ENCODE measurements at places on chromosomes 16 and 17.

DNA sequence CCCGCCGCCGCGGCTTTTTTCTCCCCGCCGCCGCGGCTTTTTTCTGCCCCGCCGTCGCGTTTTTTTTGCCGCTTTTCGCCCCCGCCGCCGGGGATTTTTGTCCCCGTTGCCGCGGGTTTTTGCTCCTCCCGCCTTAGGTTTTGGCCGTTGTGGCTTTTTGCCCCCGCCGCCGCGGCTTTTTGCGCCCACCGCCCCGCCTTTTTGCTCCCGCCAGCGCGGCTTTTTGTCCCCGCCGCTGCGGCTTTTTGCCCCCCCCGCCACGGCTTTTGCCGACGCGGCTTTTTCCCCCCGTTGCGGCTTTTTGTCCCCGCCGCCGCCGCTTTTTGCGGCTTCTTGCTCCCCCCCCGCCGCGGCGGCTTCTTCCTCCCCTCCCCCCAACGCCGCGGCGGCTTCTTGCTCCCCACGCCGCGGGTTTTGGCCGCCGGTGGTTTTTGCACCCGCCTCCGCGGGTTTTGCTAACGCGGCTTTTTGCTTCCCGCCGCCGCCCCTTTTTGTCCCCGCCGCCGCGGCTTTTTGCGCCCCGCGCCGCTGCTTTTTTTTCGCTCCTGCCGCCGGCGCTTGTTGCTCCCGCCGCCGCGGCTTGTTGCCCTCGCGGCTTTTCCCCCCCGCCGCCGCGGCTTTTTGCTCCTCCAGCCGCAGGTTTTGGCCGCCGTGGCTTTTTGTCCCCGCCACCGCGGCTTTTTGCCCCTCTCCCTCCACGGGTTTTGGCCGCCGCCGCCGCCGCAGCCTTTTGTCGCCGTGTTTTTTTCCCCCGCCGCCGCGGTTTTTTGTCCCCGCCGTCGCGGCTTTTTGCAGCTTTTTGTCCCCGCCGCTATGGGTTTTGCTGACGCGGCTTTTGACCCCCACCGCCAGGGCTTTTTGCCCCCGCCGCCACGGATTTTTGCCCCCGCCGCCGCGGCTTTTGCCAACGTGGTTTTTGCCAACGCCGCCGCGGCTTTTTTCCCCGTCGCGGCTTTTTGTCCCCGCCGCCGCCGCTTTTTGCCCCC, 150.3 kb downstream of the KCNJ18 start:
- no peak for DNase-seq

GRCh38 chr17:56887105-56887504, 26.7 kb downstream of the TRIM25 start:
- DNase-seq = no peak

DNA sequence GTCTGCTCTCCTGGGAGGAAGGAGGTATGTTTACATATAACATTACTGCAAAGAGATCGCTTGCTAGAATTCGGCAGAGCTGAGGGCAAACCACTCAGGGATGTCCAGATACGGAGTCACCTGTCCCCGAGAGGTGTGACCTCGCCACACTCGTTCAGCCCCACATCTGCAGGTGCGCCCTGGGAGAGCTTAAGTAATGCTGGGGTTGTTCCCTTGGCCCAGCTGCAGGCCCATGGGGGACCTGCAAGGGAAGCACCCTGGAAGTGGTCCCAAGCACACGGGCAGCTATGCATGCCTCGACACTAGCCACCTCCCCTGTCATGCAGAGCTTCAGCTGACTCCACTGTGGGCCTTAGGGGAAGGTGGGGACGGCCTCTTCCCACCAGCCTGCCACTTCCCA, 22.2 kb downstream of the USP22 start:
- DNase-seq = no peak

GRCh38 chr17:66837226-66837625, 2.3 kb downstream of the CACNG5 start:
- no peak for DNase-seq

GRCh38 chr16:27453494-27453825, 51.5 kb downstream of the IL21R start:
- no peak for DNase-seq

DNA sequence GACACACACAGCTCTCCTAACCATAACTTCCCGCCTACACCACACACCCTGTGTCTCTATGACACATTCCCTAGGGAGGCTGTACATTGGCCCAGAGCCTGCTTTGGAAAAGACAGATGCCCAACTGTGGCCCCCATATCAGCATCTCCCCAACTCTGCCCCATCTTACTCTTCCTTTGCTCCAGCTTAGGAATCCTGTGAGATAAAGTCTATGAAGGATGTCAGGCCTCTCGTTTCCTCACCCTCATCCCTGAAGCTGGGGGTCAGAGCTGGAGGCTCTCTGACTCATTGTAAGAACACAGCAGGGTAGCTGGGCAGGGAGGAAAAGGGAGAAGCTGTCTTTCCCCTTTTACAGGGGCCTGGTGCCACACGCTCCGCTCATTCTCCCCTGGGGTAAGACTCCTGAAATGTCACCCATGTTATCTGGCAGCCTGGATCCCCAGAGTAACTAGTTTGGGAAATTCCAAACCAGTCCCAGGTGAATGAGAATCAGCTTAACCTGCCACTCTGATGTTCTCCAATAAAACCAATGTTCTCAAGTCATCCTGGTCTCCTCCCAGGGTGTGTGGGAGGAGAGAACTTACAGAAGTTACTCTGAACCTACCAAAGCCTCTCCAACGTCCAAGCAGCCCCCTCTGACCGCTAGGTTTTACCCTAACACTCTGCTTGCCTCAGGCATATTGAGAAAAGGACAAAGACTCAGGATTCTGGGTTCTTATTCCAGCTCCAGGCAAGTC, 2.8 kb downstream of the RAPGEFL1 start:
- no peak for DNase-seq

DNA sequence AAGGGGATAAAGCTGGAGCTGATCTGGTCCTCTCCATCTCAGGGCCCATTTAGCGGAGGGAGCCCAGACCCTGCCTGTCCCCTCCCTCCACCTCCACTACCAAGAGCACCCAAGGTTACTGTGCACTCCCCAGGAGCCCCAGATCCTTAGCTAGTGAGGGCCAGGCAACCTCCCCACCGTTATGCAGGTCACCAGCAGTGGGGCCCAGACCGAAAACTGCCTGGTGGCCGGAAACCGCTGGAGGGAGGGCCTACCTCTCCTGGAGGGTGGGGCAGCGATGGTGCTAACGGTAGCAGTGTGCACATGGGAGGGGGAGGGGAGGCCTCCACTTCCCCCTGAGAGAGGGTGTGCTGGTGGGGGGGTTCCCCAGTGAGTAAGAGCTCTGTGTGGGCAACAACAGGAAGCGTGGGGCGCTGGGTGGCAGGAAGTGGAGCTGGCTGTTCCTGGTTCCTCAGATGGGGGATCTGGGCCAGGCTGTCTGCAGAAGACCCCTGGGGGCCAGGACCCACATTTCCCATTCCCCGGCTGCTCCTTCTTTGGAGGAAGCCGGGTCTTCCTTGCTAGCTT, 4.4 kb downstream of the FMNL1 start:
- no peak for DNase-seq

- DNase-seq = no peak
Measured at GRCh38 chr16:63623551-63624039, 1498.3 kb downstream of the CDH11 start.

DNA sequence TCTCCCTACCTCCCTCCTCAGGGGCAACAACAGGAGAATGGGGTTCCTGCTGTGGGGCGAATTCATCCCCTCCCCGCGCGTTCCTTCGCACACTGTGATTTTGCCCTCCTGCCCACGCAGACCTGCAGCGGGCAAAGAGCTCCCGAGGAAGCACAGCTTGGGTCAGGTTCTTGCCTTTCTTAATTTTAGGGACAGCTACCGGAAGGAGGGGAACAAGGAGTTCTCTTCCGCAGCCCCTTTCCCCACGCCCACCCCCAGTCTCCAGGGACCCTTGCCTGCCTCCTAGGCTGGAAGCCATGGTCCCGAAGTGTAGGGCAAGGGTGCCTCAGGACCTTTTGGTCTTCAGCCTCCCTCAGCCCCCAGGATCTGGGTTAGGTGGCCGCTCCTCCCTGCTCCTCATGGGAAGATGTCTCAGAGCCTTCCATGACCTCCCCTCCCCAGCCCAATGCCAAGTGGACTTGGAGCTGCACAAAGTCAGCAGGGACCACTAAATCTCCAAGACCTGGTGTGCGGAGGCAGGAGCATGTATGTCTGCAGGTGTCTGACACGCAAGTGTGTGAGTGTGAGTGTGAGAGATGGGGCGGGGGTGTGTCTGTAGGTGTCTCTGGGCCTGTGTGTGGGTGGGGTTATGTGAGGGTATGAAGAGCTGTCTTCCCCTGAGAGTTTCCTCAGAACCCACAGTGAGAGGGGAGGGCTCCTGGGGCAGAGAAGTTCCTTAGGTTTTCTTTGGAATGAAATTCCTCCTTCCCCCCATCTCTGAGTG, 5.9 kb upstream of the LASP1NB start:
- DNase-seq = no peak

DNA sequence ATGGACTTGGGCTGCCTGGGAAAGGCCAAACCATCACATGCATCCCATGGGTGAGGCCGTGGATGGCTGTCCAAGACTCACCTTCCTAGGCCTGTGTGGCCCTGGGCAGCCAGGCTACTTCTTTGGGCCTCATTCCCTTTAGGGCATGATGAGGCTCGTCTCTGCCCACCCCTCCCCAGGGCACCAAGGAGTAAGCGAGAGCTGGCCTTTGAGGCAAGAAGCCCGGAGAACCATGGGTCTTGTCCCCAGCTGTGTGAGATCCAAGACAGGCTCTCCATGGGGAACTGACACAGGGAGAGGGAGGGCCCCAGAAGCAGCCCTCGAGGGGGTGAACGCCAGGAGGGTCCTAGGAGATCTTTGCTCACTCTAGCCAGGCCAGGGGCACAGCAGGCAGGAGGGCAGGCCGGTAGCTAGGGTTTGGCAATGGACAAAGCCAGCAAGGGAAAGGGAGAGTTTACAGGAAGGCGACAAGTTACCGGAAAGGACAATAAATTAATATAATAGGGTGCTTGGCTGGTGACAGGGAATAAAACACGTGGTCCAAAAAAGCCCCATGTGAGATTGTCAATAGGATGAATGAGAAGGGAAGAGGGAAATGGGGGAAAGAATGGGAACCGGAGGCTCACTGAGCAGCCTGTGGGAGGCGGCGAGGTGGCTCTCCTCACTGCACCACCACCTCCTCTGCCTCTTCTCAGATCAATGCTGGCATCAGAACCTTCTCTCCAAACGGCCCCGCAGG, 119.1 kb downstream of the SDK2 start:
- DNase-seq = no peak

- DNase-seq = peak; percentile 97
Measured at GRCh38 chr16:69424053-69424934, at the start of gene CYB5B. Gene CYB5B, plus strand, starts transcription at chr16:69424619. Its CDS starts 65 bp downstream, at chr16:69424684.

- no peak for DNase-seq
Measured at GRCh38 chr16:10646581-10647263, 48.0 kb downstream of the TEKT5 start.

GRCh38 chr16:14559809-14560241, 70.2 kb downstream of the PARN start:
- no peak for DNase-seq

- no peak for DNase-seq
Measured at GRCh38 chr17:66903781-66904180, 60.7 kb upstream of the CACNG4 start.

- no peak for DNase-seq
Measured at GRCh38 chr17:8557176-8557806, 73.2 kb downstream of the MYH10 start.

GRCh38 chr16:72987480-72987901, 60.4 kb downstream of the ZFHX3 start:
- DNase-seq = peak; percentile 45

DNA sequence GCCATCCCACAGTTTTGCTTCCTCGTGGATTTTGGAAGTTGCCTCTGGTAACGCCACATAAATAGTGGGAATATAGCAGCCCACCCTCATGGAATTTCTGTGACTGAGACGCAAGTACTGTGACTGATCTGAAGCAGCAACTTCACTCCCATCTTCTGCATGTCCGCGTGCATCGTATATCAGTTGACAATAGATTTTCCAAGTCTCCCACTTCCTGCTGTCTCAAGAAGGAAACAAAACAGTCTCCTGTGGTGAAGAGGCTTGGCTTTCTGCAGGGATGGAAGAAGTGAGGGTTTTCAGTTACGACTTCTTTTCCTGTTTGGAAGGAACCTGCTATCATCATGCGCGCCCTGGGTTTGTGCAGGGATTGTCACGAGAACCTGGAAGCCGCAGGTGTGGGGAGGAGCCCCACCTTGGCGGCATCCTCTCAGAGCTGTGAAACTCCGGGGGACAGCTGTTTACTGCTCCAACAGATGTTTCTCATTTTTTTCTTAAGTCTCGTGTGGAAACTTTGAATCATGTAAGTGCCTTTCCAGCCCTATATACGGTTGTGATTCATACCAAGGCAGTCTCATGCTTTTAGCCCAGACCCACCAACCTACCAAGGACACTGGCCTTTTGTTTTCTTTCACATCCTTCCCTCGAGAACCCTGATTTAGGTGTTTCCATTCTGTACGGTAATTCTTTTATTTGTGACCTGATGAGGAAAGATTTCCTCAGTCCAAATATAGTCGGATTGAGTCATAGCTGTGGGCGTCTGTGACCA, 57.5 kb downstream of the WIPI1 start:
- no peak for DNase-seq

GRCh38 chr16:2090777-2091546, 43.2 kb downstream of the TSC2 start:
- no peak for DNase-seq

GRCh38 chr17:63998721-63999679, 849 bp downstream of the PRR29 start:
- DNase-seq = no peak

DNA sequence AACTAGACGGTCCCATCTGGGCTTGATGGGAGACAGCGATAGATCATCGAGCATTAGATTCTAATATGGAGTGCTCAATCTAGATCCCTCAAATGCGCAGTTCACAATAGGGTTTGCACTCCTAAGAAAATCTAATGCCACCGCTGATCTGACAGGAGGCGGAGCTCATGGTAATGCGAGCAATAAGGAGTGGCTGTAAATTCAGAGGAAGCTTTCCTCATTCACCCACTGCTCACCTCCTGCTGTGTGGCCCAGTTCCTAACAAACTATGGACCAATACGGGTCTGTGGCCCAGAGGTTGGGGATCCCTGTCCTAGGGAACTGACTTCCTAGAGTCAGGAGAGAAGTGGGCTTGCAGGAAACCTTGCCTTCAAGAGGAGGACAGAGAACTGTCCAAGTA, 25.2 kb upstream of the AMZ2 start:
- DNase-seq = no peak

GRCh38 chr16:57634171-57634570, 5.7 kb downstream of the ADGRG1 start:
- DNase-seq = no peak

- no peak for DNase-seq
Measured at GRCh38 chr16:4690946-4691665, 2.3 kb upstream of the NUDT16L1 start.

DNA sequence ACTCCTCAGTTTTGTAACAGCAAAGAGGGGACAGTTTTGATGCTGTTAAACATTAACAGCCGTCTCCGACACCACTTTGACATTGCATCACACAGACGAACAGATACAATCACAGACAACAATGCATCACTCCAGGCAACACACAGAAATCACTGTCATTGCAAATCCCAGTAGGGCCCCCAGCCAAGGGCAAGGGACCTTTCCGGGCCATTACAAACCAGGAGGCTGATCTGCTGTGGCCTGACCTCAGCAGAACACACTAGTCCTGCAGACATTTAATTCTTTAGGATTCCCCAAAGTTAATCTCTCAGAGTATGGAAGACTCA, 136.2 kb upstream of the RCVRN start:
- no peak for DNase-seq

Data from DMS 273 treated with DMSO at 0.1 percent for 48 hours (cell line).